Stimulated activated CD8-positive, alpha-beta memory T cell treated with anti-CD3 and anti-CD28 coated beads, Interleukin-4, amount 100 ng/mL, for 1 hour (primary cell): ENCODE measurements at places on chromosomes 4 and X.

DNA sequence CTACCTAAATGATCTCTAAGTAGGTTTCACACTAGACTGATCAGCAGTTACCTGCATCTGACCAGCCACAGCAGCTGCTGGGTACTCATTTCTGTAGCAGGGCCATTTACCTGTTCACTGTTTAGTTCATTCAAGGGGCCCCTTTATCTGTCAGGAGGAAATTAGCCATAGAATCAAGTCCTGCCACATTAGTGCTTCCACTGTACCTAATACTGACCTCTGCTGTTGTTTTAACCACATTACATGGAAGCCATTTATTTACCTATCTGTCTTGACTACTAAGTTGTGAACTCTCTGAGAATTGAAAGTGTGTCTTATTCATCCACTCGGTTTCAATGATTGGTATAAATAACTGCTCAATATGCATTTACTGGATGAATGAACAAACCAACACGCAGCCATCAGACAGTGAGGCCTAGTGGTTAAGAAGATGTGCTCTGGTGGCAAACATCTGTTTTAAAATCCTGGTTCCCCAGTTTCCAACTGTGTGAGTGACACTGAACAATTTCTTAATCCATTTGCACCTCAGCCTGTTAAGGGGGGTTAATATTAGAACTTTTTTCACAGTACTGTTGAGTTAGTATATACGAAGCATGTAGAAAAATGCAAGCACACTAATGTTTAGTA lies 30.0 kb upstream of the ANXA5 start:
- DNase-seq, result no peak

GRCh38 chr4:74223801-74224200 lies 65.9 kb downstream of the MTHFD2L start:
- DNase-seq, result no peak

- no peak for DNase-seq
Observed at GRCh38 chrX:37677765-37678164, 7.8 kb upstream of the XK start.

DNA sequence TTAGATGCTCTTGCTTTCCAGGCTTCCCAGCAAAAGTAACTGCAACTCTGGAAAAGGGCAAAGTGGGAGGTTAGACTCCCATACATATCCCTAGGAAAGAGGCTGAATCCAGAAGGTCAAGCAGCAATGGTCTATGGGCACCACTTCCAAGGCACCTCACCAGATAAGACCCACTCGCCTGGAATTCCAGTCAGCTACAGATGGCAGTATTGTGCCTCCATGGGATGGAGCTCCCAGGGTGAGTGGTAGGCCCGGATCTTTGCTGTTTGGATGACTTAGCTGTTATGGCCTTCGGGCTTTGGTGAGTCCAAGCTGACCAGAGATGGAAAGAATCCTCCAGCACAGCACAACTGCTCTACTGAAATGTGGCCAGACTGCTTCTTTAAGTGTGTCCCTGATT lies 688.0 kb downstream of the PCDH19 start:
- DNase-seq, result no peak

GRCh38 chr4:153212736-153213135 lies 8.5 kb downstream of the TRIM2 start:
- DNase-seq, result no peak

DNA sequence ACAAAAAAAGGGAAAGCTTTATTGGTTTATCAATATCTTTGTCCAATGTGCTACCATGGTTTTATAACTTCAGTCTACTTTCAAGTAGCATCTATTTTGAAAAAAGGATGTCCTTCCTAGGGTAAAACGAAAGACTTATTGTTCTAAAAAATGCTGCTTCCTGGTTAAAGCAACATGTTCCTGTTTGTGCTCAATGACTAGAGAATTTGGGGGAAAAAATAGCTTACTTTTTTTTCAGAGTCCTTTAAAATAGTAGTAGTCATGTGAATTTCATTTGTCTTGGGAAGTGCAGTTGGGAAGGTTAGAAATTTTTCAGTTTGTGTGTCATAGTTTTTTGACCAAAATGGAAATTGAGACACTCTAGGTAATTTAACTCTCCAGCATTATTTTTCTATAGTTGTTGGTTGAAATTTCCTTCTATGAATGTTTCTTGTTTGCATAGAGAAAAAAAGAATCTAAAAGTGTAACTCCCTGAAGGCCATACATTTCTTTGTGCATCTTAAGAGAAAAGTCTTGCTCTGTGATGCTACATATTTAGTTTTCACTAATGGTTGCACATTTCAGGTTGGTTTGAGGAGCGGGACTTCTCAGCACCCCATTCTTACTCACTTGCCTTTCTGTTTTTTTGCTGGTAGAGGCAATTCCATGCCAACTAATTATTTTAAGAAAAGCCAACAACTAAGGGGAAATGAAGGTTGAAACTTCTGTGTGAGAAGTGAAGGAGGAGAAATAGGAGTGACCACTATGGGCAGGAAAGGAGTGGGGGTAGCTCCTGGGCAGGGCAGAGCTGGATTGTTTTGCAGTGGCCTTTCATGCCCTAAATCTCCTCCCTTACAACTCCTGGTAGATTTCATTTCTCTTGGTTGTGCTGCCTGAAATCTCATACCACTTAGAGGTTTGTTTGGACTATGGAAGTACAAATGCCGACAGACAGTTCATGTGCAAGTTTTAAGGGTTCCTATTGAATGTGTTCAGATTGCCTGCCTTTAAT lies 76.4 kb downstream of the RAPGEF2 start:
- DNase-seq, result no peak

DNA sequence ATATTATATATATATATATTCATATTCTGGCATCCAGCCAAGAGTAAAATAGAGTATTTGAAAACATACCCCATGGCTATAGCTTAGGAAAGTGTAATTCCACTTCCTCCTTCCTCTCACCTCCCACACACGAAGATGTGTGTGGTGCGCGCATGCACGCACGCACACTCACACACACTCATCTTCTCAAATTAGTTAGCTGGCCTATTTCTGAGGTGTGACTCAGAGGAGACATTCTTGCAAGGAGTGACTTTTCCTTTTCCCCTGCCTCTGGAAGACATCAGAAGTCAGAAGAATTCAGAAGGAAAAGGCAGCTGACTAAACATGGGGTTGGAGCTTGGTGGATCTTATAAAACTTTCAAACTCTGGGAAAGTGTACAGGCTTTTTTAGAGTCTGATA lies 8.8 kb downstream of the ENPEP start:
- DNase-seq, result no peak

DNA sequence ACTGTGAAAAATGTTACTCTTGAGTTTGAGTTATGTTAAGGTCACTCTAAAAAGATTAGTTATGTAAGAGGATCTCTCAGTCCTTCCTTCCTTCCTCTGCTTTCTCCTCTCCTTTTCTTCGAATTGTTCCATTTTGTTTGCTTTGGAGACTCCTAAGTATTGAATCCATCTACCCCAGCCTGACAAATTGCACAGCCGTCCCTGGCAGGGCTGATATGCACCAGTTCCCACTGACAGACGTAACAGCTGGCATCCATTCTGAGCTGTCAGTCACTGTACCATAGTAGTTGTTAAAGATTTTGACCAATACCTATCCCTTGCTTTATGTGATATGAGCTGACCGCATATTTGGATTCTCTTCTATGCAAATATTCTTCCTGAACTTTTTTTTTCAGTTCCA lies 210.7 kb upstream of the IGFBP7 start:
- DNase-seq, result no peak

DNA sequence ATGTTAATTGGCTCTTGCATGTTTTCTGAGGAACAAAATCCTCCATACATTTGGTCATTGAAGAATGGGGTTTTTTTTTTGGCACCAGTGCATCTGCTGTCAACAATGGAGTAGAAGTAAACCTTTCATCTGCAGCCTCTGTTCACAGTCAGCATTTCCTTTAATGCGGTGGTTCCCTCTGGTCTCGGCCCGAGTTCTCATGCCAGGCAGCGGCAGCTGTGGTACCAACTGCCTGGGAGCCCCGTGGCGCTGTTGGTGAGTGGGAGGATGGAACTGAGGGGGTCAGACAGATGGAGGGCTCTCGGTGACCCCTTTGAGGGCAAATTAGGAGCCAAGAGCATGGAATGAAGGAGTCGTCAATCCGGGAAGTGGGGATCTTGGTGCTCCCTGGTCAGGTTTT lies 114.7 kb downstream of the AFF1 start:
- DNase-seq, result no peak

DNA sequence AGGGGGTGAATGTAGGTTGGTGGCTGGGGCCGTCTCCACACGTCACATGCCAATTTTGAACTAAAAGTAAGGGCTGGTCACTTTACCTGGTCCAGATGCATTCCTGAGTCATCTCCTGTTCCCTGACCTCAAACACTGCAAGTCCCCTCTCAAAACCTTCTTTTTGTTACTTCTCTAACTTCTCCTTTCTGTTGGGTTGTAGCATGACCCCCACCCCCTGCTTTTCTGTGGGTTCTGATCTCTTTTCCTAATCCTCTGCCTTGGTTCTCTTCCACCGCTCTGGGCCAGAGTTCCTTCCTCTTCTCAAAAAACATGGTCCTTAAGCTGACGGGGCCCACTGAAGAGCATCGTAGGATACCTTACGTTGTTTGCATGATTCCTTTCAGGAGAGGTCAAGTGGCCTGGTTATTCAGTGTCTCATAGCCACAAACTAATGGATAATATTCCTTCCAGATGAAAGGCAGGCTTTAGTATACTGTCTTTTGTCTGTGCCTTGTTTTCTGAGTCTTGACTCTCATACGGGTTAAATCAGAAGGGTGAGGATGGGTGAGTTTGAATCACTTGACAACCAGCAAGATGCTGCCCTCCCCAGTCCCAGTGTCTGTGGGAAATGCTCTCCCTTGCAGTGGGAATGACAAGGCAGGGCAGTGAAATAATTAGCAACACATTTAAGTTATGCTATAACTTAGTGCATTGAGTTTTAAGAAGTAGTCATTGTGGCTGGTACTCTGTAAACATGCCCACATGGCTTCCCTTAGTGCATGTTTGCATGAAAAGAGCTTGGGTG lies 15.1 kb downstream of the SMS start:
- DNase-seq, result no peak

DNA sequence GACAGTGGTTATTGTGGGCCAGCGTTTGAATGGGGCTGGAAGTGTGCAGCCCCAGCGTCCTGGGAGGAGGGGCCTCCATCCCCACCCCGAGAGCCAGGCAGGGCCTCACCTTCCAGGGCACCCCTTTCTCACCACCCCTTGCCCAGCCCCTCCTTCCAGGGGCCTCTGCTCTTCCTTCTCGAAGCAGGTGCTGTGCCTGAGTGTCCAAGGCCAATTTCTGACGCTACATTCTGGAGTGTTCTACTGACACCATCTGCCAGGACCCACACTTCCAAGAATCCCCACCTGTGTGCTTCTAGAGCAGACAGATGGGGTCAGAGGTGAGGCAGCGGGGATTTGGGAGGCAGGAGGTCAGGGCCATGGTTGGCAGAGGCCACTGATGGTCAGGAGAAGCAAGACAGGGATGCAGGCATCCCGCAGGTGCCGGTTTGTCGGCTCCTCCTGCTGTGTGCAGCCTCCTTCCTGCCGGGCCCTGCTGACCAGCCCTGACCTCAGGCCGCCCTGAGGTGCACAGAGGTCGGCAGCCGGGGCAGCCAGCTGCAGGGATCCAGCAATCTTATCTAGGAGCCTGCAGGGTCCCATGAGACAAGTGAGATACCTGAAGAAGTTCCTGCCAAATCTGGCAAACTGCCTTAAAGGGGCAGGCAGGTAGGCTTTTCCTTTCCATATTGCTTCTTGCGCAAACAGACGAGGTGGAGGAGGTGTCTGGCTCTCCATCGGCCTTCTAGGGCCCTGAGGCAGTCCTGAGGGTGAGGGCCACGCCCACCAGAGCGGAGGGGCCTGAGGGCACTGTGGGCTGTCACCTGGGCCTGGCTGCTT lies 18.8 kb downstream of the MSANTD1 start:
- no peak for DNase-seq

DNA sequence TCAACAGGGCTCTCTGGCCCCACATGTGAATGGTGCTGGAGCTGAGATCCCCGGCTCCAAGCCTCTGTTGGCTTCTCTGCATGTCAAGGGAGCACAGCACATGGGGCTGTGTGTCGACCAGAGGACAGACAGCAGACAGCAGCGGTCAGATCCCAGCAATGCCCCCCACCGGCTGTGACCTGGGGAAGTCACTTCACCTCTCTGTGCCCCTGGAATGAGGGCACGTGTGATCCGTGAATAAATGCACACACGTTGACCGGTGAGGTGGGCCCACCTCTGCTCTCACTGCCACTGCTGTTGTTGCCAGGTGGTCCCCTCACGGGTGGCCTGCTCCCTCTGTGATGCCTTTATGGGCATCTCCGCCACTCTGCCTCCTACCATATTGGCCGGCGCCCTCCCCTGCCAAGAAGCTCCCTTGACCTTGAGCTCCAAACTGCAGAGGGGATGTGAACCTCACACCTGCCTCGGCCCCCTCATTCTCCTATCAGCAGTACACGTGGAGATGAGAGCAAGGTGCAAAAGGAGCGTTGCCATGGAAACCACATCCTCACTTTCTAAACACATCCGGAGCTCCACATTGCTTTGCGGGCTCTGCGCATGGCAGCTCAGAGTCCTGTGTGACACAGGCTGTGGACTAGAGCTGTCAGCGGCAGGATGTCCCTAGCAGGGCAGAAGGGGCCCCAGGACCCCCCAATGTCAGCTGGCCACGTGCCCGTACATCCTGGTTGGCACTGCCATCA lies 75.4 kb downstream of the ABLIM2 start:
- DNase-seq, result no peak

DNA sequence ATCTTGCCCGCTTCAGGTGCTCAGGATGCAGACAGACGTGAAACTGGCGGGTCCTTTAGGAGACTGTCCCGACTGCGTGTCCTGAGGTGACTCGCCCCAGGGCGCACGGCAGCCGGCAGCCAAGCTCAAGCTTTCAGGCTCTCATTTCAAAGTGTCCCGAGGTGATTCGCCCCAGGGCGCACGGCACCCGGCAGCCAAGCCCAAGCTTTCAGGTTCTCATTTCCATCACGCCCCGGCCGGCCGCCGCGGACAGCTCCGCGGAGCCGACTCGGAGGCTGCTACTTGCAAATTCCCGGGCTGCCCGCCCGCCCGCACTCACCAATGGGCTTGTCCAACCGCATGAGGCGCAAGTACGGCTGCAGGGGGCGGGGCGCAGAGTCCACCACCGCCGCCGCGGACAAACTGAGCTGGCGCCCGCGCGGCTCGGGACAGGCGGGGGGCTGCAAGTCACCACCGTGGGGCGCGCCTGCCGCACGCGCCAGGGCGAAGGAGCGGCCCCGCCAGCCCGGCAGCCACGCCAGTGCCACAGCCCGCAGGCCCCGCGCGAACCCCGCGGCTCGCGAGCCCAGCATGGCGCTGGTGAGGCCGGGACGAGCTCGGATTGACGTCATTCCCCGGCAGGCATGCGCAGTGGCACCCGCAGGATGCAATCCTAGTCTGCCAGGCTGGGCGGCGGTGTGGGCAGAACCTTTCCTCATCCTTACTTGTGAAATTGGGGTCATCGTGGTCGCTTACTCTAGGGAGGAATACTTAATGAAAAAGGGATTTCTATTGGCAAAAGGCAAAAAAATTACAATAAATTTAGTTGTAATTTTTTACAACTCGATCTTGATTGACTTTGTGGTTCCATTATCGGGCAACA lies at the start of gene COQ2:
Gene COQ2 (minus strand): TSS at position 606 of the 862 bp plus-strand sequence. CDS start 34 bp downstream, at position 572.
- DNase-seq, result peak; percentile 93

GRCh38 chr4:117610706-117611308 lies 423.5 kb upstream of the NDST3 start:
- no peak for DNase-seq

GRCh38 chr4:176432811-176433540 lies 113.2 kb downstream of the SPCS3 start:
- no peak for DNase-seq
